NCI-H446 (cell line): ENCODE measurements at places on chromosomes 6 and 20.

DNA sequence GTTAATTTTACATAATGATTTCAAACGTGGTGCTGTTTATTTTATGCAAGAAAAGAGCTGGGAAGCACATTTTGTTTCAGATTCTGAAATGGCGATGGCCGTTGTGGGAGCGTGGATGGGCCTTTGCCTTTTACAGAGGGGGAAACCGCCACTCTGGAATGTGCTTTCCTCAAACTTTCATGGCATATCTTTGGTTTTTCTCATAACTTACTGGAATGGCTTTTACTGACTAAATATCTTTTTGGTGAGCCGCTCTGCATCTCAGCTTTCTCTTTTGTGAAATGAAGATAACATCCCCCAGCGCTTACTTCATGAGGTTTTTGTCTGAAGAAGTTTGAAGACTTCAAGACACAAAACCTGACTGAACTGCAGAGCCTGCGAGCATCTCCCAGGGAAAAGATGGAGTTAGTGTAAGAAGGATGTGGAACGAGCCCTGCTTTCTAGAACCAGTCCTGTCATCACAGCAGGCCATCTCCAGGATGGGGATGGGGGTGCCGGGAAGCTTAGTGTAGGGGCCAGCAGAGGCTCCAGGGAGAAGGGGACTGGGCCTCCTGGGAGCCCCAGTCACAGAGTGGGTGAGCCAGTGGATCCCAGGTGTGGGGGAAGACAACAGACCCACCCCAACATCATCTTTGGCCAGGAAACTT lies 61.8 kb upstream of the TIAM2 start:
- DNase-seq = no peak

DNA sequence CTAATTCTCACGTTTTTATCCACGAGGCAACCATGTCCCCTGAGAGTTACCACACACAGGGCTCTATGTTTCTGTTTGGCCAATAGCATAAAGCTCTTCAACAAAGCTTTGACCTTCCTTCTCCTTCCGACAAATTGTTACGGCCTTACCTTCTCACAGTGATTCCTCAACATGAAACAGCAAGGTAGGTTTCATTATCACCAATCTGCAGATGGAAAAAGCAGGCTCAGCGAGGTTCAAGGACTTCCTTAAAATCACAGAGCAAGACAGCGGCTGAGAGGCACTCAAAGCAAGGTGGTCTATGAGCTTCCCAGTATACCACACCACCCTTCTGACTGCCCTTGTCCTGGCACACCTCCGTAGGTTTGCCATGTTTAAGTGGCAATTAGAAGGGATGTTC lies 360.0 kb downstream of the CD83 start:
- no peak for DNase-seq

DNA sequence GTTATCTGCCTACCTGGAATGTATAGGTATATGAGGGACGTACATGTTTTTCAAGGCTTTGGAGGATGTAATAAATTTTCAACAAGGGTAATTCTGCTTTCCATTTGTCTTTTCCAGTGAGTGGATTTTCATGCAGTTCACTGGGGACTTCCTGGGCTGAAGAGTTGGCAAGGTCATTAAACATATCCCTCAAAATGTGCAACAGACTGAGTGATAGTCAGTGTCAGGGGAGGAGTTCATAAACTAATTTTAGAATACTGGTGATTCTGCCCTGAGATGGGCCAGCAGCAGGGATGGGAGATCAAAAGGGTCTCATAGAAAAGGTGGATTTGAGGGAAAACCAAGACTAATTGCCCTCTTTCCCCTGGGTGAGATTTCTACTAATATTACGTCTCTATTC lies 122.3 kb upstream of the CLDN20 start:
- DNase-seq = no peak

DNA sequence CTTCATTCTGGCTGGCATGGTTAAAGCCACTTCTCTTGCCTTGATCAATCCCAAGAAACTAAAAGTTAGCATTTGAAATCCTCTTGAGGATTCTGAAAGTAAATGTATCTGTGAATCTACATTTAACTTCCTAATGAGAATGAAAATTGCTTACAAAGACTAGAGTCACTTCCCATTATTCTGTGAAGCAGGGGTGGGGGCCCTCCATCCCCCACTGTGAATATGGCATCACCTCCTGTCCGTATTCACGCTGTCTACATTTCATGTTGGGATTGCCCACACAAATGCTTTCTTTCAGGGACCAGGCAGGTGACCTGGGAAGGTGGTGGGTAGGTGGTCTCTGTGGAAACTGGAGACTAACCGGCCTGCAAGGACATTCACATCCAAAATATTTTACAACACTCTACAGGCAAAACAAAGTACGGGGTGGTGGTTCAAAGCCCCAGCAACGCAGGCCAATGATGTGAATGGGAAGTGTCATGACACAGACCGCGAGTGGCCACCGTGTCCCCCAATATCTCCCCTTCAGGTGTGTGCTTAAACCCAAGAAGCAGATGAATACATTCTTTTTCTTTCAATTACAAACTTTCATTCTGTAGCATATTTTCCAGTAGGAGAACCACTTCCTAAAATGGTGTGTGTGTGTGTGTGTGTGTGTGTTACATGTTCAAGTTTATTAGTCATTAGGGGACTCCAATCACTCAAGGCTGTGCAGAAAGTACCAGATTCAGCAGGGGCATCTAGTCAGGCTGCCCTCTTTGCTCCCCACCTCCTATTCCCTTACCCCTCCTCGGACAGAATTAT lies 132.2 kb downstream of the PRND start:
- no peak for DNase-seq

GRCh38 chr6:113447088-113447831 lies 409.9 kb upstream of the MARCKS start:
- no peak for DNase-seq

DNA sequence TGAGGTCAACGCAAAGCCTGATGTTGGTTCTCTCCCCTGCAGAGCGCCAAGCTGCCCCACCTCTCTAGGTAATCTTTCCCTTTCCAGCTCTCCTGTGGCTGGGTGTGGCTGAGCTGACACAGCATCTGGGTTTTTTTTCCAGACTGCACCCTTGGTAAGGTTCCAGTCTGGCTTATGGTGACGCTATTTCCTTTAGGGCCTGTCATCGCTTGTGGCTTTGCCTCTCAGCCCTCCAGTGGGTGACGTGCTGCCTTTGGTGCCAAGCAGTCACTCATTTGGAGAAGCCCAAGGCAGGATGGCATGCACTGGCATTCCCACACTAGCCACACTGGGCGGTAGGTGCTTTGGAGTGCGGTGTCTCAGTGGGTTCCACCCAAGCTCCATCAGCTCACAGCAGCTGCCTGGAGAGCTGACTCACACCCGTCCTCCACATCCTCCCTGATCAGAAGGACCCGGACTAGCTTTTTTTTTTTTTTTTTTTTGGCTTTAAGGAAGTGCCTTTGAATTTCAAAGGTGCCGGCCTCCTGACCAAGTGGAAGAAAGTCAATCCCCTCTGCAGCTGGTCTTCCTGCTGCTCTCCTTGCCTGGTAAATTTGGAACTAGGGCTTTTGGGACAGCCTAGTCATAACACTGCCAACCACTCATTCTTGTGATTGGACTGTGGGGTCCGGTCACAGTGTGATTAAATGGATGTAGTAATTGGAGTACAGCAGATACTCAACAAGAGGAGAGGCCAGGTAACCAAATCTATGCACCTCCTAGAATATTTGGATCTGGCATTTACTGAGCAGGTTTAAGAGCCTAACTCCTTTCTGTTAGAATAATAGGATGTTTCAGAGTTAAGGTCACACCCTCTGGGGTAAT lies 153.6 kb downstream of the CD83 start:
- no peak for DNase-seq

GRCh38 chr6:158660333-158660754 lies 10.5 kb downstream of the SYTL3 start:
- no peak for DNase-seq

GRCh38 chr20:6769903-6770785 lies 2.7 kb downstream of the BMP2 start:
- DNase-seq = no peak
